ENCODE measurements at places on chromosomes 2 and 18.

DNA sequence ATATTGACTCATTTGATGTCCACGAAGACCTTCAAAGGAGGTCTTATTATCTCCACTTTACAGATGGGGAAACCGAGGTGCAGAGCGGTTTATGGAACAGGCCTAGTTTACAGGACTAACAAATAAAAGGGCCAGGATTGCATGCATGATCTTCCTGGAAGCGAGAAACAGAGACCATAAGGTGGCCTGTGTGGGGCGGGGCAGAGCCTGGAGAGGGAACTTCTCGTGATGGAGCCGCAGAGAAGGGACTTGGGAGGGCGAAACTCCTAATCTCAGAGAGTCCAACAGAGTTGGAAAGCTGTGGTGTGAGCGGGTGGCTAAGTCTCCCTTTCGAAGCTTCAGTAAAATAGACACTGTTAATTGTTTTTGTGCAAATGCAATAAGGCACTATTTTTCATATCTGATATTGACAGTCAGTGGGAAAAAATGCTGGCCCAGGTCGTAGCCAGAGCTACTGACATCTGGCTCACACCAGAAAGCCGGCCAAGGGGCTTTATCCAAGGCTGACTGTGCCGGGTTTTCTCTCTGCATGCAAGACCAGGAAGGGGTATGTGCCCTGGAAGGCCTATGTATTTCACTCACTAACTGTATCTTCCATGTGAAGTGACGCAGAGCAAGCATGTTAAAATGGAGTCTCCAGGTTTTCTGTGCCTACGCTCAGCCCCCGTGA, 4.5 kb downstream of the INPP5D start:
- no peak for DNase-seq

DNA sequence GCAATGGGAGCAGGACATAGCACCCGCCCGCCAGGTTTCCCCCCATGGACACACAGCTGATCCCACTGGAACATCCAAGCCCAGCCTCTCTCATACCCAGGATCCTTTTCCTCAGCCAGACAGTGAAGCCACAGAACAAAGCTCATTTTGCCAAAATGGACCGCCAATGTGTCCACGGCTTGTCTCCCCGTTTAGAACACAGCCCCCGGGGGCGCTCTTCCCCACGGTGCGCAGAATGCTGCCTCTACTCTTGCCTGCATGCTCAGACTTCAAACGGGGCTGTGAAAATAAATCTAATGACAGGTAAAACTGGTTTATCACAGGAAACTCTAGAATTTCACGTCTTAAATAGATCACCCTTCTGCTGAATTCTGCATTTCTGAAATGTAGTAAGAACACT, 548.5 kb upstream of the ID2 start:
- DNase-seq: no peak

DNA sequence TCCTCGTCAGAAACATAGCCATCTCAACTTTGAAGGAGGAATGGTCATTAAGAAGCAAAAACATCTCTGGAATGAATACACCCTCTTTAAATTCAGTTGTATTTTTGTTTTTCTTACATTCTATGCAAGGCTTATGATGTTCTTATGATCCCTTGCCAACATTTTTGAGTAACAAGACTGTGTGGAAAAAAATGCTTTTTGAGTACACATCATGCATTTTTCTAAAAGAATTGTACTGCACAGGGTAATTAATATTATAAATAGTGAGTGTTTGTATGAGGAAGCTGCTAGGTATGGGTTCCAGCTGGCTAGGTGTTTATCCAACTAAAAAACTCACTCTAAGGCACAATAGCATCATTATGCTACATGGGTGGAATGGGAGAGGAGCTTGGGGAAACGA, 59.0 kb upstream of the SPATS2L start:
- DNase-seq: peak; percentile 67

GRCh38 chr18:23793985-23794867, 105.0 kb downstream of the LAMA3 start:
- no peak for DNase-seq

DNA sequence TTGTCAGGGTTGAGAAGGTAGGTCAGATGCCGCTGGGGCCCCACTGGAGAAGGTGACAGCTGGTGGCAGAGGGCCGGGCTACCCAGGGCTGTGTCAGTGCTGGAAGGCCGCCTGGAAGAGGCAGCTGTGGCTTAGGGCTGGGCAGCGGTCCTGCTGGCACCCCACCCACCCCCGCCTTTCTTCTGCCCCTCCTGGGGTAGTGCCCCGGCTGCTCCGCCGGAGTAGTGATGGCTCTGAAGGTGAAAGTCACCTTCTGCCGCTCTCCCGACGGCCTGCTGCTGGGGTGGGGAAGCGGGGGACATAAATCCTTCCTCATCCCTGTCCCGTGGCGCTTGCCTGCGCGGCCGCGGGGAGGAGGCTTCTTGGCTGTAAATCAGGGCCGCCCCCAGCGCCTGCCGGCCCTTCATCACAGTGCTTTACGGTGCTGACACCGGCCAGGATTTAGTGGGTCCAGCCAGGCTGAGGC, 332.2 kb downstream of the DYSF start:
- DNase-seq: no peak
